ENCODE measurements at places on chromosomes 4 and X.

GRCh38 chrX:3326681-3327080 lies 19.8 kb downstream of the MXRA5 start:
- DNase-seq = no peak
- H3K4me3 ChIP-seq = no peak overlapping the region
- no peak overlapping the region for H3K27ac ChIP-seq
- no peaks in the 10 kb centered on the region for H3K27me3 ChIP-seq
- no peaks in the 10 kb centered on the region for H3K4me1 ChIP-seq

- DNase-seq = no peak
- no peak overlapping the region for H3K4me3 ChIP-seq
- H3K4me1 ChIP-seq = no peaks in the 10 kb centered on the region
Measured at GRCh38 chrX:135382260-135382659, 39.5 kb upstream of the SMIM10L2A start.

DNA sequence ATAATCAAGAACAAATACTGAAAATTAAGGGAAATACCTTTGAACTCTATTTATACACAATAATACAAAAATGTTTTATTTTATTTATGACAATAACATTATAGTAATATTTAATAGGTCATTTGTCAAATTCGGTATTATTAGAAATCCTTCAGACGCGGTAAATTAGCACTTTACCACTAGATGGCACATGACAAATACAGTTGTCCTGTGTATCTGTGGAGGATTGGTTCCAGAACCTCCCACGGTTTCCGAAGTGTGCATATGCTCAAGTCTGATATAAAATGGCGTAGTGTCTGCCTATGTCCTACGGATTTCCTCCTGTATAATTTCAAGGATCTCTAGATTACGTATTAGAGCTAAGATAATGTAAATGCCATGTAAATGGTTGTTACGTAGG lies 8.1 kb upstream of the LINC00632 start:
- H3K4me1 ChIP-seq = no peaks in the 10 kb centered on the region
- no peaks in the 10 kb centered on the region for H3K36me3 ChIP-seq
- H3K27me3 ChIP-seq = no peaks in the 10 kb centered on the region
- DNase-seq = no peak

- no peak overlapping the region for H3K4me3 ChIP-seq
- H3K27me3 ChIP-seq = no peaks in the 10 kb centered on the region
- peak; percentile 91 for DNase-seq
- no peaks in the 10 kb centered on the region for H3K36me3 ChIP-seq
- H3K4me1 ChIP-seq = peaks cover 14% of the 10 kb centered on the region
- H3K27ac ChIP-seq = peak overlapping the region; percentile 41
Measured at GRCh38 chrX:40262157-40263013, 164.6 kb upstream of the BCOR start.

DNA sequence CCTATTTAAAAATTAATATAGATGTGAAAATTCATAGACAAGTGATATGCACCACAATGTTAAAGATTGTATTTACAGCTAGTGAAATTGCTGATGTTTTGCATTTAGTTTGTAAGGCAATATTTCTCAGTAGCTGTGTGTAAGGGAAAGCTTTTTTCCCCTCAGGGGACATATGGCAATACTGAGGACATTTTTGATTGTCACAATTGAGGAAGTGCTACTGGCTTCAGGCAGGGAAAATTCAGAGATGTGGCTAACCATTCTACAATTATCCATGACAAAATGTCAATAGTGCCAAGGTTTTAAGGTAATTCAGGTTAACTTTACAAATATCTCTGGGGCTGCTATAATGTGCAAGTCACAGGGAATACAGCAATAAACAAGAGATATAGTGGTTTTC lies 66.1 kb upstream of the IL15 start:
- peaks cover 4% of the 10 kb centered on the region for H3K4me1 ChIP-seq
- H3K4me3 ChIP-seq = no peak overlapping the region
- H3K27ac ChIP-seq = no peak overlapping the region
- no peak for DNase-seq
- H3K36me3 ChIP-seq = no peaks in the 10 kb centered on the region

- no peaks in the 10 kb centered on the region for H3K4me1 ChIP-seq
- H3K4me3 ChIP-seq = no peak overlapping the region
- H3K36me3 ChIP-seq = no peaks in the 10 kb centered on the region
- no peak for DNase-seq
Measured at GRCh38 chrX:149374751-149375150, 130.4 kb downstream of the IDS start.

DNA sequence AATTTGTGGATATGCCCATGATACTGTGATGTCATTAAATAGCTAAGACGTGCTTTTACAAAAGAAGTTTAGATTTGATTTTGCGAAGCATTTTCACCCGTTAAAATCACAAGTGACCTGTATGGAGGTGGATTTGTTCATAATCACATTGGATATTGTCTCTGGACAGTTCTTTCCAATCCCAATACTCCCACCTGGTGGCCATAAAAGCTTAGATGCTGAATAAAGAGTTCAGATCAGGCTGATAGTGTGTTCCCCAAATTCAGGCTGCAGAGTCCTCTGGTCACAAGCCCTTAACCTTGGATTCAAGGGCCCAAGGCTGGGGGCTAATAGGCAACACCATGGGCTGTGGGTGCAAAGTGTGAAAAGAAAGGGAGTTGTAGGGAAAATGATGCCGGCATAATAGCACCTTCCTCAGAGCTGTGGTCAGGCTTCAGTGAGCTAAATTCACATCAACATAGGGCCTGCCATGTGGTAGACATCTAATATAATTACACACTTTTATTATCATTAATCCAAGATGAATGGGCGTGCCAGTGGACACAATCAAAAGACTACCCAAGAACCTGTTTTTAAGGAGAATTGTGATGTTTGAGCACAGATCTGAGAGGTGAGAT lies 28.1 kb downstream of the SMIM43 start:
- no peak overlapping the region for H3K27ac ChIP-seq
- DNase-seq = peak; percentile 23
- H3K27me3 ChIP-seq = no peaks in the 10 kb centered on the region

- H3K4me3 ChIP-seq = no peak overlapping the region
- H3K4me1 ChIP-seq = no peaks in the 10 kb centered on the region
- H3K27ac ChIP-seq = no peak overlapping the region
- no peaks in the 10 kb centered on the region for H3K36me3 ChIP-seq
Measured at GRCh38 chrX:85012098-85012497, 8.4 kb downstream of the APOOL start.

- DNase-seq = peak; percentile 22
- no peaks in the 10 kb centered on the region for H3K4me1 ChIP-seq
- no peak overlapping the region for H3K27ac ChIP-seq
- H3K4me3 ChIP-seq = peak overlapping the region; percentile 50
- H3K36me3 ChIP-seq = no peaks in the 10 kb centered on the region
- no peaks in the 10 kb centered on the region for H3K27me3 ChIP-seq
Measured at GRCh38 chr4:75180790-75181776, 248.2 kb downstream of the PARM1 start.

GRCh38 chr4:76703676-76704075 lies 194.3 kb downstream of the SOWAHB start:
- H3K4me1 ChIP-seq = peaks cover 29% of the 10 kb centered on the region
- H3K4me3 ChIP-seq = no peak overlapping the region
- no peaks in the 10 kb centered on the region for H3K27me3 ChIP-seq

- H3K27me3 ChIP-seq = no peaks in the 10 kb centered on the region
- no peaks in the 10 kb centered on the region for H3K36me3 ChIP-seq
- no peak overlapping the region for H3K4me3 ChIP-seq
- H3K4me1 ChIP-seq = no peaks in the 10 kb centered on the region
- no peak for DNase-seq
- no peak overlapping the region for H3K27ac ChIP-seq
Measured at GRCh38 chrX:119391279-119391678, 7.9 kb upstream of the SLC25A43 start.

DNA sequence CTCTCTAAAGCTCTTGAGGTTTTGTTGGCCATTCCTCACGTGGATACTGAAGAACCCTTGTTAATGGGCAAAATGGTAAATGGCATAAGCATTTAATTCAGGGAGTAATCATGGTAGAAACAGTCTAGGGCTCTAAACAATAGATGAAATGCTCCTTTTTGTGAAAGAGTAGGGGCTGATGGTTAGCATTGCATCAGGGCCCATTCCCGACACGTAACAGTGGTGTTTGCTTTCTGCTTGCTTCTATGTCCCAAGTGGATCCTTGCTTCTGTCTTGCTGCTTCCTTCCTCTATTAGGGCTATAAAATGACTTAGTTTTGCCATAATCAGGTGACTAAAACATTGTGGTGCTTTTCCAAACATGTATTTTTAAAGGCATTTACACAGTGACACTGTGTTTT lies 230.9 kb upstream of the AFF2 start:
- H3K4me3 ChIP-seq = no peak overlapping the region
- H3K27me3 ChIP-seq = no peaks in the 10 kb centered on the region
- no peaks in the 10 kb centered on the region for H3K4me1 ChIP-seq

DNA sequence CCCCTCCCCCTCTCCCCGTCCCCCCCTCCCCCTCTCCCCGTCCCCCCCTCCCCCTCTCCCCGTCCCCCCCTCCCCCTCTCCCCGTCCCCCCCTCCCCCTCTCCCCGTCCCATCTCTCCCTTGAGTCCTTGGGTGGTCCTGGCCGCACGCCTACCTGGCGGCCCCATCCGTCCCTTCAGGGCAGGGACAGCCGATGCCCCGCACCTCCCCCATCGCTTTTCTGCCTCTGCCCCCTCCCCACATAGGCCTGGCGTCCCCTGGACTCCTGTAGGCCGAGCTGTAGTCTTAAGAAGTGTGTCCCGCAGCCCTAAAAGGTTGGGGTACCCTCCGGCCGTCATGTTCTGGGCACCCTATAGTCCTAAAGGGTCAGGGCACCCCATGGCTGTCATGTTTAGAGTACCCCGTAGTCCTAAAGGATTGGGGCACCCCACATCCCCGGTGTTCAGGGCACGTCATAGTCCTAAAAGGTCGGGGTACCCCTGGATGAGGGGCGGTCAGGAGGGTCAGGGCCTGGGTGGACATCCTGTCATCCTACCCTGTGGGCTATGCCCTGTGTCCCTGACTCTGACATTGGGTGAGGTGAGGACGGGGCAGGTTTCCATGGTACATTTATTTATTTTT lies 10.8 kb upstream of the GTPBP6 start:
- no peak for DNase-seq
- no peaks in the 10 kb centered on the region for H3K4me1 ChIP-seq
- no peaks in the 10 kb centered on the region for H3K36me3 ChIP-seq
- H3K27ac ChIP-seq = no peak overlapping the region
- H3K4me3 ChIP-seq = no peak overlapping the region
- no peaks in the 10 kb centered on the region for H3K27me3 ChIP-seq

DNA sequence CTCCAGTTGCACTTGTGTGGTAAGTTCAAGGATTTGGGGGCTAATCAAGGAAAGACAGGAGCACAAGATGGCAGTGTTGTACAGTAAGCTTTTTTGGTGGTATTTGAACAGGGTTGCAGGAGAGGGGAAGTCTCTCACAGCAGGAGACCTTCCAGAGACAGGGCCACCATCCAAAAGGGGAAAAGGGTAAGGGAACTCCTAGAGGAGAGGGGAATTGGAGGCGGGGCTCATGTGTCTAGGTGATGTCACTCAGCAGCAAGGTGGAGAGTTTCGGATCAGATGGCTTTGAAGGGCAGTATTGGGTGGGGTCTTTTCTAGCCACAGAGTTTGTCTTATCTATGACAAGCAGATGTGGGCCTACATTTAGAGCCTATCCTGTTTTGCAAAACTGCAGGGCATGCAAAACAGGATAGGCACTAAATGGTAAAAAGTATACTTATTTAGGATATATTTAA lies 13.4 kb upstream of the RNF175 start:
- H3K36me3 ChIP-seq = no peaks in the 10 kb centered on the region
- no peak overlapping the region for H3K27ac ChIP-seq
- DNase-seq = no peak
- no peaks in the 10 kb centered on the region for H3K27me3 ChIP-seq

- no peaks in the 10 kb centered on the region for H3K4me1 ChIP-seq
- H3K27me3 ChIP-seq = no peaks in the 10 kb centered on the region
- H3K36me3 ChIP-seq = no peaks in the 10 kb centered on the region
- H3K27ac ChIP-seq = no peak overlapping the region
- DNase-seq = no peak
- no peak overlapping the region for H3K4me3 ChIP-seq
Measured at GRCh38 chr4:63937961-63938360, 471.3 kb downstream of the TECRL start.

GRCh38 chr4:101178731-101179130 lies 168.6 kb downstream of the PPP3CA start:
- peaks cover 3% of the 10 kb centered on the region for H3K36me3 ChIP-seq
- DNase-seq = no peak
- H3K4me3 ChIP-seq = no peak overlapping the region
- no peak overlapping the region for H3K27ac ChIP-seq

DNA sequence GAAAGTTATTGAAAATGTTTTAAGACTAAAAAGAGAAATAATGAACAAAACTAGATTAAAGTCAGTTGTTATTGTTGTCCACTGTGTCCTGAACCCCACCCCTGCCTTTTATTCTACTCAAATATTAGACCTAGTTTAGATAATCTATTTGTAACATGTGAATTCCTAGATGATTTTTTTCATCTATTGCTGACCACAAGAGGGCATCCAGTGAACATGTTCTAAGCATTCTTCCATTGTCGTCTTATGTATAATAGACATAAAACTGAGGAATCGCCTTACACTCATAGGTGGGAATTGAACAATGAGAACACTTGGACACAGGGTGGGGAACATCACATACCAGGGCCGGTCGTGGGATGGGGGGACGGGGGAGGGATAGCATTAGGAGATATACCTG lies 36.4 kb upstream of the HPRT1 start:
- peak; percentile 13 for DNase-seq
- H3K4me1 ChIP-seq = no peaks in the 10 kb centered on the region
- no peak overlapping the region for H3K4me3 ChIP-seq
- H3K27ac ChIP-seq = no peak overlapping the region

GRCh38 chrX:23907498-23908218 lies at the start of the genes APOO and CXorf58:
APOO (minus strand) TSS chrX:23907938; CDS start chrX:23907702, 236 bp downstream.
CXorf58 (plus strand) TSS chrX:23908006; CDS start chrX:23910303, 2,297 bp downstream.
- H3K27ac ChIP-seq = peak within 1 kb of the TSS; percentile 68
- H3K4me3 ChIP-seq = peak within 1 kb of the TSS; percentile 70
- H3K4me1 ChIP-seq = no peaks in the 10 kb centered on the region
- H3K36me3 ChIP-seq = no peaks in the 10 kb centered on the region
- no peaks in the 10 kb centered on the region for H3K27me3 ChIP-seq
- DNase-seq = peak; percentile 93

DNA sequence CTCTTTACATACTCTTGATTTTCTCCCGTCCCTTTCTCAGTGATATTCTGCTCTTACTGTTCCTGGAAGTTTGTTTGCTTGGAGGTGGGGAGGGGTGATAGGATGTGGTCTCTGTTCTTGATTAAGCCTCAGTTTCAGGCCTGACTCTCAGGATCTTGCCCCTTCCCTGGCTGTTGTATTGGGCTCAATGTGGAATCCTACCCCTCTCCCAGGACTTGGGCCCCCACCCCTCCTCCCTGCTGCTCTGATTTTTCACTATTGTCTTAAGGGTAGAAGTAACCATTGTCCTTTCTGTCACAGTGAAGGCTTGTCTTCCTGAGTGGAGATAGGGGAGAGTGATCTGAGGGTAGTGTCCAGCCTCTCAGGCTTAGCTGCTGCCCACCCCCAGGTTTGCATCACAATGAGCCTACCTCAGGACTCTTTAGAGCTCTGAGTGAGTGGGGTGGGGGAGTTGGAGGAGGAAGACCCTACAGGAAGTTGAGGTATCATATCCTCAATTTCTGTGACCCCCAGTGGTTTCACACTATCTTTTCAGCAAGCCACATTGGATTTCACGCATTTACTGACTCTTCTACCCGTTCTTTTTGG lies 16.5 kb downstream of the CDKL5 start:
- no peak overlapping the region for H3K4me3 ChIP-seq
- H3K27me3 ChIP-seq = no peaks in the 10 kb centered on the region

Data from osteoblast (primary cell).